ENCODE measurements at places on chromosomes 7 and 10.

DNA sequence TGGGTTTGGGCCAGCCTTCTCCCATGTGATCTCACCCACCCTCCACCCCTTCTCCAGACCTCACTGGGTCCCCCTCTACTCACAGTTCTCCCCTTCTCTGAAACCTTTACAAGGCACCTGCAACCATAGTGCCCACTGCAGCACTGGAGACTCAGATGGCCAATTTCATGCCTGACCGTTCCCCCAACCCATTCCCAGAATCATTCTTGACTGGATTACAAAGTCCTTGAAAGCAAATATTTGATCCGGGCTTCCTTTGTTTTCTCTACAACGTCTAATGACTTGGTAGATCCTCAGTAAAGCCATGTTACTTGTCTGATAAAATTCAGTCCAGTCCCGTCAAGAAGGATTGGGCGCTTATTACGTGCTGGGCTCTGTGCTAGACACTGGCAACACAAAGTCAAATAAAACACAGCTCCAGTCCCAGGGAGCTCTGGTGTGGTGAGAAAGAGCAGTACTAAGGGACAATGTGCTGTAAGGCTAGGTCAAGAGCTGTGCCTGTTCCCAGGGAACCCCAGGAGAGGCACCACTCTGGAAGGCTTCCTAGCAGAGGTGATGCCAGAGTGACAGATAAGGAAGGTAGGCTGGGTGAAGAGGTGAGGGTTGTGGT, 36.5 kb downstream of the SH3PXD2A start:
- no peak for DNase-seq

- no peak for DNase-seq
These were observed 83.6 kb downstream of the CSTF2T start for GRCh38 chr10:51615764-51616298.

- DNase-seq: no peak
These were observed 718.2 kb upstream of the LRRN3 start for GRCh38 chr7:110372685-110373084.

DNA sequence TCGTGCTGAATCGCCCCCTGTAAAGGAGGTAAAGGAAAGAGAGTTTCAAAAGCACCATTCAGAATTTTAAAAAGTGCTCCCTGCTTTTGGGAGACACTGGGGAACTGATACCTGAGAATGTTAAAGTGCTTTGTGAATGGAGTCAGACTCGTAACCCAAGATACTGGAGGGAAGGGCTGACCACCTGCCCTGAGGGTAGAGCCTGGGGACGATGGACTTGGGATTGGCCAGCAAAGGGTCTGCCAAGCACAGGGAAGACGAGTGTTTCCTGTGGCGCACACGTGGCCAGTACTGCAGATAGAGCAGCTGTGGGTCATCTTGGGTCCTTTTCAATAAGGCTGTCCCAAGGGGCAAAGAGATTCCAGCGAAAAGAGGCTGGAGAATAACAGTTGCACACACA, 1284.1 kb upstream of the AUTS2 start:
- DNase-seq: no peak

- no peak for DNase-seq
These were observed 968 bp upstream of the INMT start for GRCh38 chr7:30750683-30751650.

- no peak for DNase-seq
These were observed 37.2 kb upstream of the BMPER start for GRCh38 chr7:33868166-33868565.

- no peak for DNase-seq
These were observed 76.9 kb upstream of the LANCL2 start for GRCh38 chr7:55288070-55288824.

DNA sequence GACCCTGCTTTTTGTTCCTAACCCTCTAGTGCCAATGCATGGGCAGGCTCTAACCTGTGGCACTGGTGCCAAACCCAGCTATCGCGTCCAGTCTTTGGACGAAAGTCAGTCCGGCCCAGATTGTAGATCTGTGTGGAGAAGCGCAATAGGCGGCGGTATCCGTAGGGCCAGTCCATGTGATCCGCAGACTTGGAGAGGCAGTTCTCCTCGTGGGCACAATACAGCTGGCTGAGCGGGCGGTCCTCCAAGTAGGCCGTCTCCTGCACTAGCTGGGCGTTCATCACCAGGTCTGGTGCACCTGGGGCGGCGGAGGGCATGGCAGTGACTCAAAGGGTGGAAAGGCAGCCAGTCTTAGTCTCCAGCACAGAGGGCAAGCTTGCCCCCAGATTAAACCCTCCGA, 14.5 kb downstream of the LOXL4 start:
- DNase-seq: no peak

- DNase-seq: no peak
These were observed 57.0 kb upstream of the CC2D2B start for GRCh38 chr10:95850791-95851190.

- DNase-seq: no peak
These were observed 57.8 kb downstream of the BAMBI start for GRCh38 chr10:28734938-28735759.

DNA sequence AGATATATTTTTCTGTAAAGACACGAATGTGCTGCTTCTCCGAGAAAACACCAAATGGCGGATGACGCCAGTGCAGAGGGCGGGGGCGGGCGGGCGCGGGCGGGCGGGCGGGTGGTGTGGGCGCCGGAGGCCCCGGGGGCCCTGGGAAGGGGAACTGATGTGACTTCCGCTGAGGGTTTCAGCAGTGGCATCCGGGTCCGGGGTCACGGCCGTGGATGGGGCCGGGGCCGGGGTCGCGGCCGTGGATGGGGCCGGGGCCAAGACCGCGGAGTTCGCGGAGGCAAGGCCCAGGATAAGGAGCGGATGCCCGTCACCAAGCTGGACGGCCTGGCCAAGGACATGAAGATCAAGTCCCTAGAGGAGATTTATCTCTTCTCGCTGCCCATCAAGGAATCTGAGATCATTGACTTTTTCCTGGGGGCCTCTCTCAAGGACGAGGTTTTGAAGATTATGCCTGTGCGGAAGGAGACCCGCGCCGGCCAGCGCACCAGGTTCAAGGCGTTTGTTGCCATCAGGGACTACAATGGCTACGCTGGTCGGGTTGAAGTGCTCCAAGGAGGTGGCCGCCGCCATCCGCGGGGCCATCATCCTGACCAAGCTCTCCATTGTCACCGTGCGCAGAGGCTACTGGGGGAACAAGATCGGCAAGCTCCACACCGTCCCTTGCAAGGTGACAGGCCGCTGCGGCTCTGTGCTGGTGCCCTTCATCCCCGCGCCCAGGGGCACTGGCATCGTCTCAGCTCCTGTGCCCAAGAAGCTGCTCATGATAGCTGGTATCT, 20.3 kb upstream of the IGF2BP3 start:
- DNase-seq: peak; percentile 58

- DNase-seq: no peak
These were observed 50.6 kb upstream of the DUSP5 start for GRCh38 chr10:110446954-110447608.

GRCh38 chr10:110918269-110918642, 724 bp downstream of the BBIP1 start:
- DNase-seq: peak; percentile 81

DNA sequence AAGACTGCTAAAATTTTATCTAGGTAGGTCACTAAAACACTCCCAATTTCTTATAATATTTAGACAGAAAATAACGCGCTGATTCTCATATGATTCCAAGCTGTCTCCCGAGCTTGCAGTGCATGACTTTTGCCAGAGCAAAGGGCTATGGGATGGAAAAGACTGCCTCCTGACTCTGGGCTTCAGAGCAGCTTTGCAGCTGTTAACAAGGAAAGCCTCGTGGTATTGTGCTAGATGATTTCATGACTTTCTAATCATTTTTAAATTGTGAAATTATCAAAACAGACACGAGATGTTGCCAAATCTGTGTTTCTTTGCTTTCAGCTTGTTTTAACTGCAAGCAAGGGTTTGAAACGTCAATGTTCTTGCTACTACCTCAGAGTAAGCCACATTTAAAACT, 238.3 kb downstream of the AGMO start:
- no peak for DNase-seq

GRCh38 chr10:111475720-111476119, 398.9 kb downstream of the ADRA2A start:
- DNase-seq: no peak

DNA sequence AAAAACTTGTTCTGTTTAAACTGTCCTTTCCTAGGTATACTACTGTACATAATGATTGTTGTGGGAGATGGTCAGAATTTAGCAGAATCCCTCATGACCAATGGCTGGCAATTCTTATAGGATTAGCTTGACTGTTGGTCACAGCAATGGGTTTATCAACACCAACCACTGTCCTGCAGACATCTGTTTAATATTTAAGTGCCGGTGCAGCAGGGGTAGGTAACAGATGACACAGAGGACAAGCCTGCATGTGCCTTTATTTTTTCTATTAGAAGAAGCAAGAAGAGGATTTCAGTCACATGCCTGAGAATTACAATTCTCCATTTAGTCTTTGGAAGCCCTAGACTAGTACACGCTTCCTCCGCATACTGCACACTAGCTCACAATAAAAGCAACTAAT, 48.4 kb downstream of the CCDC6 start:
- no peak for DNase-seq

DNA sequence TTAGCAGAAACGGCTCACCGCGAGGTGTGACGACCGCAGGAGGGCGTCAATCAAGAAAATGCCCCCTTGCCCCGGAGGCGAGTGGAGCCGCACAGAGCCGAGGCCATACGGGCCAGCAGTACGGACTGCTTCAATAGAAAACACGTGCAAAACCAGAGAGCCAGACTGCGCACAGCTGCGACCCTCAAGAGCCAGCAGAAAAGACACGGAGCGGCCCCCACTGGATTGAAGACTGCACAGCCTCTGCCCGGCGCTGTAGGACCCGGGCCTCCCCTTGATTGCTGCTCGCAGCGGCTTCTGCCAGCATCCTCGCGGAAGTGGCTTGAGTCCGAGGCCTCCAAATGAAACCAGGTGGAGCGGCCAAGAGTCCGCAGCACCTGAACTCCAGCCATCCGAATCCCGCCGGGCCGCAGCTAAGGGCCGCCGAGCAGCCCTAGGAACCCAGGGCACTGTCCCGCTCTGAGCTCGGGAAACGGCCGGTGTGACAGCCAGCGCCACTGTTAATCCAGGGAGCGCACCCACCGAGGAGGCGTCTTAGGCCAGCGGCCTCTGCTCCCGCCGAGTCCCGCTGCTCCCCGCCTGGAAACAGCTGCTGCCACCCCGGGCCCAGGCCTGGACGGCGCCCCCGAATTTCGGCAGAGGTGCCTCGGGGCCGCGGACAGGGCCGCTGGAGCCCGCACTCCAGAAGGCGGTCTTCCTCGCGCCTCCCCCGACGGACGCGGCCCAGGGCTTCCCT, 660 bp upstream of the HHEX start:
- no peak for DNase-seq

GRCh38 chr10:32139223-32140073, 83.2 kb upstream of the KIF5B start:
- no peak for DNase-seq

GRCh38 chr7:113161050-113161449, 42.7 kb upstream of the SMIM30 start:
- DNase-seq: no peak

GRCh38 chr7:17580141-17580540, 281.7 kb downstream of the AHR start:
- no peak for DNase-seq

DNA sequence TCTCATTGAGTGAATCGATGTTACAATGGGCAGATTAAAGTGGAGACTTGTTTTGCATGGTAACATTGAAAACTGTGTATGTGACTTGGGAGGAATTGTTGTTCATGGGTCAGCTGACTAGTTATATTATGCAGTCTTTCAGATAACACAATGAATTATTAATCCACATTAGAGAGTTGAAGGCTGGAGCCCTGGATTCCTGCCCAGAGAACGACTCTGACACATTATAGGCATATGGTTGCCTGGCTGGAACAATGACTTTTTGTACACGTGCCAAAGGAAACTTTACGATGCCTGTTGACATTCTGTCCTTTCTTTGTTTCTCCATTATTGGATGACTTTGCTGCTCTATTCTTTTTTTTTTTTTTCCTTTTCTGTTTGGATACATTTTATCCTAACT, 52.3 kb upstream of the TMEM229A start:
- DNase-seq: no peak

- DNase-seq: no peak
These were observed 15.5 kb downstream of the ARHGAP12 start for GRCh38 chr10:31912898-31913850.

GRCh38 chr10:114720685-114721278, 62.7 kb upstream of the ABLIM1 start:
- DNase-seq: no peak

DNA sequence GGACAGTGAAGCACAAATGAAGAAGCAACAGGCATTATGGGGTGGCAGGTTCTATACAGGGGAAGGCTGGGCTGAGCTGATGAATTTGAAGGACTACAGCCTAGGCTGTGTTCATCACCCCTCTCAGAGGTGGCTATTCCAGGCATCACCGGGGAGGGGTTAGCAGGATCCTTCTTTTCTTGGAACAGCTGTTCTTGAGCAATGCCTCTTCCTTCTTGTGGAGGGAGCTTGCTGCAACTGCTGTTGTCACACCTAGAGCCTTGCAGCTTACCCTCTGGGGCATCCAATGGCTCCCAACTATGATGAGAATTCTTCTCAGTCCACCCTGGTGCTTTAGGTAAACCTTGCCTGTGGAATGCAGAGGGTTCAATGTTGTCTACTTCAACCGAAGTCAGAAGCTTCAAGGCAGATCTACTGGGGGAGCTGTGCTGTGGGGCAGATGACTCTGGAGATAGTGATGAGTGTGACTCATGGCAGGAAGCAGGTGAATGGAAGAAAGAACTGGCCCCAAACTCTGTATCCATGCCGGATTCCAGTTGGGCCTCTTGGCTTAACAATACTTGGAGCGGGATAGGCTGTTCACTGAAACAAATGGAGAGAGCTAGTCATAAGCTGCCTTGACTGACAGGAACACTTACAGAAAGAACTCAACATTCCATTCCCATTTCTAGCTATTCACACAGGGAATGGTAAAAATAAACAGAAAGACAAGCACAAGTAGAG, 21.5 kb upstream of the PPP3CB start:
- DNase-seq: no peak

- no peak for DNase-seq
These were observed 6.4 kb upstream of the ACSM6 start for GRCh38 chr10:95187617-95188016.

All from activated CD4-positive, alpha-beta T cell treated with anti-CD3 and anti-CD28 coated beads for 4 hours (primary cell).